ENCODE measurements at places on chromosomes 2 and 18.

DNA sequence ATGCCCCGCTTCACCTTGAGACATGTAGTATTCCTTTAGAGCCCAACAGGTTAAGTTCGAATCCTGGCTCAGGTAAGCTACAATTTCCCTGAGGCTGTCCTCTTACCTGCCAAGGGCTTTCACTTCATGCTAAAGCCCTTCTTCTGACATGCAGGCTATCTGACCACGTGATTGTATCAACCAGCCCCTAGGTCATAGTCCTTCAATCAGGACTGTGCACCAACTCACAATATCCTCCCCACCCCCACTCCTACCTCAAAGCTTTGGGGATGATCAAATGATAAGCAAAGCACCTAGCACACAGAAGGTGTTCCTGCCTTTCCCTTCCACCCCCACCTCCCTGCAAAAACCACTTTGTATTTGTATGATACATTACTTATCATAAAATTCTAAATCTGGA lies 78.9 kb downstream of the AAK1 start:
- DNase-seq, result no peak

DNA sequence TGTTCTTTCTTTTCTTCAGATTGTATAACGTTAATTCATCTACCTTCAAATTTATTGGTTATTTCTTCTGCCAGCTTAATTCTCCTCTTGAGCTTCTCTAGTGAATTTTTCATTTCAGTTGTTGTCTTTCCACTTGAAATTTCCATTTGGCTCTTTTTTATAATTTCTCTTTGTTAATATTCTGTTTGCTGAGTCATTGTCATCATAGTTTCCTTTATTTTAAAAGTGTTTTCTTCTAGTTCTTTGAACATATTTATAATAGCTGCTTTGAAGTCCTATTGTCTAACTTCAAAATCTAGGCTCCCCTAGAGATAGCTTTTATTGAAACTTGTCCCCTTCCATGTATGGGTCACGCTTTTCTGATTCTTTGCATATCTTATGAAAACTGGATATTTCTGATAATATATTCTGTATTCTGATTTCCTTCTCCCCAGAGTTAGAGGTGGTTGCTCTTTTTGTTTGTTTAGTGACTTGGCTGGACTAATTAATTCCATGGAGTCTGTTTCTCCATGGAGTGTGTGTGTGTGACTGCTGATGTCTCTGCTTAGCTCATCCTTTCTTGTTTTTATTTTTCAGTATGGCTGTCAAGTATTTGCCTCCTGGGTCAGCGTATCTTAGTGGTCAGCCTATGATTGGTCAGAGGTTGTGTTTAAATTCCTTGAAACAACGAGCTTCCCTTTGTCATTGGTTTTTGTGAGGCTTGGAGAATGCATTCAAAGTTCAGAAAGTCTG lies 47.6 kb downstream of the DIS3L2 start:
- no peak for DNase-seq

DNA sequence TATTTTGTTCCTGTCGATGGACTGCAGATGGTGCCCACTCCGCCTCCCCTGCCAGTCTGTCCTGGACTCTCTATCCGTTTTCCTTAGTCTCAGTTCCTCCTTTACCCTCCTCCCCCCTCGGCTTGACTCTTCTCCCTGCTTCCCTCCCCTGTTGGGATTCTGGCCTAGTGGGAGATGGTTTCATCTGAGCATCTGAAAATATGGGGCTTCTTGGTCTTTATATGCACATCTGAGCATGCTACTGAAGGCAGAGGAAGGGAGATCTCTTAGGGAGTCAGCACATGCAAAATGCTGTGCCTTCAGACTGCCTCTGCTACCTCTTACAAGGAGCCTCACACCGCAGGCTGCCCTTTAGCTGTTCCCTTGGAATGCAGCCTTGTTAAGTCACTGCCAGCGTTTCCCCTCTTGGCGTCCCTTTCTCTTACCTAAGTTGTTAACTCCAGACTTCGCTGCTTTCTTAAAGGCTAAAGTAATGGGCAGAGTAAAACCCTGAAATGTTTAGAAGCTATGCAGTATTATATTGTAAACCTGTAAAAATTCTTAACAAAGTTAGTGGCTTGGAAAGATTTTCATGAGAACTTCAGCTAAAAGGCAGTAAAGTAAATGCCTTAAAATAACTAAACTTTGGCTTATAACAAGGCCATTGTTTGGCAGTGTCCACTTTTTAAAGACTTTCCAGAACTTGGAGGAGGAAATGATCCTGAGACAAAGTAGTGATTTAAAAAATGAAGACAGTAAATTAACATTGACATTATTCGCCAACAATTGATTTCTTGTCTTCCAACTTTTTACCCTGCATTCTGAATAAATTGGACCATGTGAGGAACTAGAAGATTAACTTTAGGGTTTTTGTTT lies 49.8 kb downstream of the LDLRAD4 start:
- DNase-seq, result peak; percentile 43

DNA sequence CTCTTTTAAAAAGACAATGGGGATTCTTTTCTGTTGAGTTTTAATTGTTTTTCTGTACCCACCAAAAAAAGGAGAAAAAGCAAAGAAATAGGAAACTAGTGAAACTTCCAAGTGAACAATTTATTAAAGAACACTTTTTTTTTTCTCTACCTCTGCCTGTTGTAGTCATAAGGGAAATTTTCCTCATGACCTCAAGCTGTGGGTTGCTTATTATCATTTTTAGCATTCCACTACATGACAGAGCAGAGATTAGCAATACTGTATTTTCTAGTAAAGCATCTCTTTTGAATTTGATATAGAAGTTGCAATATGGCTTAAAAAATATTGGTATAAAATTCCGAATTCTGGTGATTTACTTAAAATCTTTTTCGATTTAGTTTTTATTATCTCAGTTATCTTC lies 87.9 kb upstream of the LRRTM1 start:
- no peak for DNase-seq

GRCh38 chr2:194103941-194104659 lies 1552.9 kb upstream of the SLC39A10 start:
- no peak for DNase-seq

DNA sequence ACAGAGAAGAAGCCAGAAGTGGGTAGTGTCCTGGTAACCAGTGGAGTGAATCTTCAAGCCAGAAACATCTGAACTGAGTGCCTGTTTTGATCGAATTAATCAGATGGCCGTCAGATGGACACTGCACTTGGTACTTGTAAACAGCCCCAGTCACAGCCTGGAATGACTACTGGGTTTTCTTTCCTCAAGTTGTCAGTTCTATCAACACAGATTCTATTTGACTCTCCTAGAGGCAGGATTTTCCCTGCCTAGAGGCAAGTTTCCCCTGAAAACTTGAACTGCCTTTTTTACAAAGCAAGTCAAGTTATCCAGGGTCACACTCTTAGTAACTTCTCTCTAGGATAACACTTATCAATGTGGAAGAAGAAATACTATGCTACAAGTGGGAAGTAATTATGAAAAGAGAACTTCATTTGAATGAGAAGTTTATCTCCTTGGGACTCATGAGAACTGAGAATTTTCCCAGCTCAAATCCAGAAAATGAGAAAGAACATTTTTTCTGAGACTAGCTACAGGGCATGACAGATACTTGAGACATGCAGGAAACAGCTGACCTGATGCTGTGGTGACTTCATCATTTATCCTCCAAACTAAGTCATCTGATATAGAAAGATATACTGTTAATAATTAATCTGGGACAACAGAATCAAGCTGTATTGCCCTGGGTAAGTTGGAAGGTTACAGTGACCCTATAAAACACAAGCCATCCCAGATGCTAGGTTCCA lies 36.0 kb downstream of the SULT1C2 start:
- DNase-seq, result no peak

GRCh38 chr2:188620916-188621315 lies 329.2 kb downstream of the GULP1 start:
- no peak for DNase-seq

- DNase-seq, result no peak
These were observed 154.8 kb upstream of the TFPI start for GRCh38 chr2:187709065-187709464.

DNA sequence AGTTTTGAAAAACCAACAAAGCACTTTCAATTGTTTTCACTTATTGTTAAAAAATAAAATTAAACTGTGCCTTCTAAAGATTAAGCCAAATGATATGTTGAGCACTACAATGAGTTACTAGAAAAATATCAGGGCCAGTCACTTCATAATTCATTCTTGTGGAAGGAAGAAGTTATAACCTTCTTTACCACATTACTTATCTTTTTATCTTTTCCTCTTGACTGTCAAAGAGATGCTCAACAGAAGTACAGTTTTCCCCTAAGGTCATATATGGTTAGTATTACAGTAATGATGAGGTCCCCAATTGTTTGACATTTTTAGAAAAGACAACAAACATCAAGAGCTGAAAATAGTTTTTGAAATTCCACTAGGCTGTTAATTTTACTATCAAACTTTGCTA lies 9.4 kb downstream of the PELI1 start:
- no peak for DNase-seq

Measured in iPS DF 6.9 (cell line).